ENCODE measurements at places on chromosomes 5 and 9.

- DNase-seq = no peak
Measured at GRCh38 chr9:119877306-119877705, 508.1 kb upstream of the BRINP1 start.

DNA sequence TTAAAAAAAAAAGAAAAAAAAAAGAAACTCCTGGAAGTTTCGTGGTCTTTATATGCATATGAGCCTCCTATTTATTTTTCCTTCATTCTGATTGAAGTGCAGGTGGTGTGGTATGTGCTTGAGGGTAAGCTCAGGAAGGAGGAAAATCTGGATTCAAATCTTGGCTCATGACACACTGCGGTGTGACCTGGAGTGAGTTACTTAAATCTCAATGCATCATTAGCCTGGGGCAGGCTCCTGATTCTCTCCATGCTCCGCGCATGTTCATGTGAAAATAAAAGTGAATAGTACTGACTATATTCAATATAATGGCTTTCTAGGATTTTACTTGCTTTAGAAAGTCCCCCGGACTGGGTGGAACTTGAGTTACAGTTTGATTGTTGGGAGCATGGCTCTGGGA is 35.6 kb downstream of the PTTG1 start:
- no peak for DNase-seq

DNA sequence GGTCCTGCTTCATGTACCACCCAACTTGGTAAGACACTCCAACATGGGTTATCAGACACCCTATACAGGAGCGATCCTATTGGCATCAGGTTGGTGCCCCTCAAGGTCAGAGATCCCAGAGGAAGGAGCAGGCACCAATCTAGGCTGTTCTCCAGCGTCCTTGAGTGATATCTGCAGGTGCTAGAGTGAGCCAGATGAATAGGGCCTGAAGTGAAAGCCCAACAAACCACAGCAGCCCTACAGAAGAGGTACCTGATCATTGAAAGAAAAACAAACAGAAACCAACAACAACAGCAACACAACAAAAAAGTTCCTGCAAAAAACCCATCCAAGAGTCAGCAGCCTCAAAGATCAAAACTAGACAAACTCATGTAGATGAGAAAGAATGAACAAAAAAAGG is 584.8 kb downstream of the HINT1 start:
- DNase-seq = no peak

GRCh38 chr5:103743421-103743820 is 180.8 kb upstream of the NUDT12 start:
- no peak for DNase-seq

DNA sequence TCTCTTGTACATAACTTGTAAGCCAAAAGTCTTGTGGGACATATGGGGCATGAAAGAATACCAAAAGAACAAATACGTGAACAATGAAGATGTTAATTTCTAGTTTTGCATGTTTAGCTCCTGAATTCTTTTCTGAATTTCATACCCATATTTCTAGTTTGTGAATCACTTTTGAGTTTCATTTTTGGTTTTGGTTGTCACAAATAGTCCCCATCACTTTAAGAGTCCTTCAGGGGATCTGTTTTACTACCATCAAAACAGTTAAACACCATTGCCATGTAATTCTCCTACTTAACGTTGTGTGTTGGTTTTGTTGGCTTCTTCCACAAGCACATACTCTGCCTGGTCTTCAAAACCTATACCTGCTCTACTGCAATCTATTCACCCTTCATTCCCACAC is 27.0 kb downstream of the VCAN start:
- no peak for DNase-seq

GRCh38 chr5:56270058-56270457 is 36.9 kb upstream of the ANKRD55 start:
- DNase-seq = no peak

- no peak for DNase-seq
Measured at GRCh38 chr5:100788417-100788816, 114.7 kb downstream of the ST8SIA4 start.

All from endothelial cell (in vitro differentiated cells).